ENCODE measurements at places on chromosomes 12 and 14. TPM values are rescaled to one million over a fixed set of nuclear protein-coding genes. Genes with fewer than 3 reads are reported as not detected.

- no peaks in the 10 kb centered on the region for H3K36me3 ChIP-seq
- H3K27me3 ChIP-seq = no peaks in the 10 kb centered on the region
- H3K4me3 ChIP-seq = no peak overlapping the region
- DNase-seq = no peak
These were observed 20.2 kb upstream of the P2RX7 start for GRCh38 chr12:121112496-121112895.

- no peak for DNase-seq
- no peak overlapping the region for H3K27ac ChIP-seq
These were observed 12.5 kb upstream of the SMCO3 start for GRCh38 chr12:14826491-14826890.

GRCh38 chr12:106631150-106631549 is 48.3 kb downstream of the RFX4 start:
- H3K27ac ChIP-seq = no peak overlapping the region
- H3K27me3 ChIP-seq = no peaks in the 10 kb centered on the region
- peak; percentile 16 for DNase-seq
- no peak overlapping the region for H3K4me3 ChIP-seq
- H3K4me1 ChIP-seq = no peaks in the 10 kb centered on the region

GRCh38 chr12:22919883-22920282 is 294.9 kb downstream of the ETNK1 start:
- no peak overlapping the region for H3K4me3 ChIP-seq
- no peaks in the 10 kb centered on the region for H3K27me3 ChIP-seq
- no peak overlapping the region for H3K27ac ChIP-seq
- H3K36me3 ChIP-seq = no peaks in the 10 kb centered on the region

- peak overlapping the region; percentile 81 for H3K4me3 ChIP-seq
- no peaks in the 10 kb centered on the region for H3K36me3 ChIP-seq
- H3K27me3 ChIP-seq = peaks cover 16% of the 10 kb centered on the region
These were observed 1.3 kb downstream of the SENP1 start for GRCh38 chr12:48104531-48104930.

DNA sequence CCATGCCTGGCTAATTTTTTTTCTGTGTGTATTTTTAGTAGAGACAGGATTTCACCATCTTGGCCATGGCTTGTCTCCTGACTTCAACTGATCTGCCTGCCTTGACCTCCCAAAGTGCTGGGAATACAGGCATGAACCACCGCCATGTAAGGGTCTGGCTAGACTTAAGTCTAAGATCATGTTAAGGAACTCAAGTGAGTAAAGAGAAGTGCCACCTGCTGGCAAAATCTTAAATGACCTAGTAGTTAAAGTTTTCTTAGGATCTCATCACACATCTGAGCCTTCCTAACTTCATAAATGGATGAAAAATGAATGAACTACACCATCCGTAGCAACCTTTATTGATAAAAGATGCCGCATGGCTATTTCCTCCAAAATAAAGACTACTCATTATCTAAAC is 1.7 kb upstream of the C12orf56 start:
- DNase-seq = peak; percentile 79
- no peak overlapping the region for H3K4me3 ChIP-seq
- no peak overlapping the region for H3K27ac ChIP-seq
- H3K4me1 ChIP-seq = peaks cover 3% of the 10 kb centered on the region

DNA sequence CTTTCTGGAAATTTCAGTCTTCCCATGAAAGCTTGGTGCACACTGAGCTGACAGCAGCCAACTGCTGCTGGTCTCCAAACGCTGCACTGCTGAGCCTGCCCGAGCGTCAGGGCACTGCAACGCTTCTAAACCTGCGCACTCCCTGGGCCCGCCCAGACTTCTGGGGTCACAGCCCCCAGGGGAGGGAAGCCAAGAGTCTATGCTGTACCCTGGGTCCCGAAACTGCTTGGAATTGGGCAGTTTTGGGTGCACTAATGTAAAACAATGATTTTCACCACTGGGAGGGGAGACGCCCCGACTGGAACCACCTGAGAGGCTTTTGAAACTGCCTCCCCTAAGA is 32.0 kb downstream of the CCDC92 start:
- no peaks in the 10 kb centered on the region for H3K27me3 ChIP-seq
- H3K27ac ChIP-seq = no peak overlapping the region
- H3K36me3 ChIP-seq = no peaks in the 10 kb centered on the region
- H3K4me1 ChIP-seq = no peaks in the 10 kb centered on the region
- no peak overlapping the region for H3K4me3 ChIP-seq

DNA sequence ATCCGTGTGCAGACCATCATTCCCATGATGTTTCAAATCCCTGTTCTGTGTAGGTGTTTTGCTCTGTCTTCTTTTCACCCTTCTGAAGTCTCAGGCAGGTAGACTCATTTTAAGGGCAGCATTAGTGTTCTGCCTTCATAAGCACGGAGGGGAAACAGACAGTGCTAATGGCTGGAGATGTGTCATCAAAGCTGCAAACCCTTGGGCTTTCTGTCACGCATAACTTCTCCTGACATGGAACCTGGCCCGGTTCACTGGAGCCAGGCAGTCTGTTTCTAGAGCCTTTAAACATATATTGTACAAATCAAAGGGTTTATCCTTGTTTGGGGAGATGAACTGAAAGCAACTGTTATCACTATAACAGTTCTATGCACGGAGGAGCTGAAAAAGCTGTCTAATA is 141.4 kb downstream of the TMEM132D start:
- H3K4me1 ChIP-seq = no peaks in the 10 kb centered on the region
- no peak overlapping the region for H3K27ac ChIP-seq
- H3K4me3 ChIP-seq = no peak overlapping the region
- DNase-seq = no peak
- H3K36me3 ChIP-seq = peaks cover 9% of the 10 kb centered on the region

DNA sequence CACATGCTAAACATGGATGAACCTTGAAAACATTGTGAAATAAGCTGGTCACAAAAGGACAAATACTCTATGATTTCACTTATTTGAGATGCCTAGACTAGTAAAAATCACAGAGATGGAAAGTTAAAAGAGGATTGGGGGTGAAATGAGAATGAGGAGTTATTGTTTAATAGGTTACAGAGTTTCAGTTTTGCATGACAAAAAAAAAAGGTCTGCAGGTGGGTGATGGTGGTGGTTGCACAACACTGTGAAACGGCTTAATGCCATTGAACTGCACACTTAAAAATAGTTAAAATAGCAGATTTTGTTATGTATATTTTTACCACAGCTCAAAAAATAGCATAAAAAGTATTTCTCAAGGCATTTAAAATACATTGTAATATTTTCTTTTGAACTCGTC is 151.9 kb upstream of the NRXN3 start:
- H3K27ac ChIP-seq = no peak overlapping the region
- H3K36me3 ChIP-seq = no peaks in the 10 kb centered on the region

- no peaks in the 10 kb centered on the region for H3K36me3 ChIP-seq
- no peak overlapping the region for H3K4me3 ChIP-seq
- no peak for DNase-seq
- H3K27me3 ChIP-seq = no peaks in the 10 kb centered on the region
These were observed 66.7 kb upstream of the ATP2B1 start for GRCh38 chr12:89775063-89775985.

DNA sequence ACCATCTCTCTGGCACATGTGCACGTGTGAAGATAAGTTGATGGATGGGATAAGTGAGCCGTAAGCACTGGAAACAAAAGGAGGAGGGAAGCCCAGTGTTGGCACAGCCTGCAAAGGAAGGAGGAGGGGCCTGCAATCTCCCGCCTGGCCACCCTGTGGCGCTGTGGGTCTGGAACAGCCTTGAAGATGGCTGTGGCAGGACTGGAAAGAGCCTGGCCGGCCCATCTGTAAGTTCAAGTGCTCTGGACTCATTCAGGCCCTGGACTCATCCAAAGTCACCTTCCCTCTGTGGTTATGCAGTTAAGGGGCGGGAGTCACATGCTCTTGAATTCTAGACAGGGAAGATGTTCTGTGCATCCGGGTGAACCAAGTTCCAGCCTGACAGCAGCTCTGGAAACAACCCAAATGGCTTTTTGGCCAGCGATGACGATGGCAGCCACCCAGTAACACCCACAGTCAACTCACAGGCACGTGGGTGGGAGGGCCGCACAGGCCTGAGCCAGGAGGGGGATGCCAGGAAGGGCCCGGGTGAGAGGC is 50.4 kb downstream of the CHGA start:
- H3K4me1 ChIP-seq = peaks cover 18% of the 10 kb centered on the region
- H3K4me3 ChIP-seq = no peak overlapping the region
- no peak overlapping the region for H3K27ac ChIP-seq

- H3K4me1 ChIP-seq = no peaks in the 10 kb centered on the region
- no peaks in the 10 kb centered on the region for H3K36me3 ChIP-seq
- no peak overlapping the region for H3K27ac ChIP-seq
- no peak for DNase-seq
- H3K4me3 ChIP-seq = no peak overlapping the region
These were observed 38.2 kb upstream of the INF2 start for GRCh38 chr14:104650981-104651875.

DNA sequence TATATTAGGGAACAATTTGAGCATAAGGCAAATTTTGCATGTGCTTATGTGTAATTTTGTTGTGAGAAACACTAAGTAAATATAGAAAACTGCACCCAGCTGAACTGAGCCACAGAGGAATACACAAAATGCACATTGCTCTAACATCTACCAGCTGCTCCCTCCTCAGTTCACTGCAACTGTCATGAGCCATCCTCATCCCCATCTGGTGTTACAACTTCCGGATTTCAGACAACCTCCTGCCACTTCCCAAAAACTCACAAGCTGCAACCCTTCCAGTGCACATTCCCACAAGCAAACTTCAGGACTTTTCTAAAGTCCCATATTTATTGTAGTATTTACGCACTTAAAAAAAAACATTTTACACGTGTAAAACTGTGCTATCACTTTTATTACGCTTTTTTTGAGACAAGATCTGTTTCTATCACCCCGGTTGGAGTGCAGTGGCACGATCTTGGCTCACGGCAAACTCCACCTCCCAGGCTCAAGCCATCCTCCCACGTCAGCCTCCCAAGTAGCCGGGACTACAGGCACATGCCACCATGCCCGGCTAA is 169.1 kb upstream of the TBX3 start:
- H3K36me3 ChIP-seq = no peaks in the 10 kb centered on the region
- no peak overlapping the region for H3K4me3 ChIP-seq
- no peak overlapping the region for H3K27ac ChIP-seq
- H3K4me1 ChIP-seq = no peaks in the 10 kb centered on the region
- H3K27me3 ChIP-seq = no peaks in the 10 kb centered on the region

DNA sequence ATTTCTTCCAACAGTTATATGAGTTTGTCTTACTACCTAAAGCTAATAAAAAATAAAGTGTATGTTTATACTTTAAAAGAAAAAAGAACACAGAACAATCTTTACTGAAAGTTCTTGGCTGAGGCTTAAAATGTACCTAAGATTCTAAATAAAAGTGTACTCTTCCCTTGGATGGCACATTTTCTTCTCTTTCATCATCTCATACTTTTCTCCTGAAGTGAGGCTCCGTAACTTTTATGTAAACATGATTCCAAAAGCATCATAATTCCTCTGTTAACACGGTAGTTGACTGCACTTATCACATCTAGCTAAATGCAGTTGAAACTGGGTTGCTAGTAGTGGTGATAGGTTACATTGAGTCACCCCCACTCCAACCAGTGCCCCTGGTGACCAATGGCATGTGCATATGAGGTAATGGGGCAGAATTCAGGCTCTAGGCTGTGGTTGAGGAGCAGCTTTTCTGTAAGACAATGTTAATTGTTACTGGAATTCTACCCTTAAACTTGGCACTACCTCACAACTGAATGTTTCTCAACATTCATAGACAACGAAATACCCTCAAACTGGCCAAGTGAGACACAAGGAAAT is 38.4 kb downstream of the WASHC3 start:
- no peak overlapping the region for H3K27ac ChIP-seq
- H3K27me3 ChIP-seq = no peaks in the 10 kb centered on the region

DNA sequence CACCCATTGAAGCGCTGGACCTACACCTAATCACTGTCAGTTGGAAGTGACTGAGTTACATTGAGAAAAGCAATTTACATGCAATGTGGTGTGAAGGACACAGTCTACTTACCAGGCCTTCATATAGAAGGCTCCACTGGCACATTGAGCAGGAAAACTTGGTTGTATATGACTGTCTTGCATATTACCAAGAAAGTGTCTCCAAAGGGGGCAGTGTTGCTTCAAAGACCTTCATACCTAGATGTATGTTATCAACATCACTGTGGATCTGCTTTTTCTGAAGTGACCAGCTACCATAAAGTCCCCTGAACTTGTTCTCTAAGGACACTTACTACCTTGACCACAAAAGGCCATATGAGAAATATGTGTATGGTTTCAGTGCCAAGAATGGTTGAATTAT is 64.1 kb downstream of the NELL2 start:
- DNase-seq = peak; percentile 59
- no peaks in the 10 kb centered on the region for H3K27me3 ChIP-seq
- H3K4me1 ChIP-seq = no peaks in the 10 kb centered on the region
- no peak overlapping the region for H3K27ac ChIP-seq

DNA sequence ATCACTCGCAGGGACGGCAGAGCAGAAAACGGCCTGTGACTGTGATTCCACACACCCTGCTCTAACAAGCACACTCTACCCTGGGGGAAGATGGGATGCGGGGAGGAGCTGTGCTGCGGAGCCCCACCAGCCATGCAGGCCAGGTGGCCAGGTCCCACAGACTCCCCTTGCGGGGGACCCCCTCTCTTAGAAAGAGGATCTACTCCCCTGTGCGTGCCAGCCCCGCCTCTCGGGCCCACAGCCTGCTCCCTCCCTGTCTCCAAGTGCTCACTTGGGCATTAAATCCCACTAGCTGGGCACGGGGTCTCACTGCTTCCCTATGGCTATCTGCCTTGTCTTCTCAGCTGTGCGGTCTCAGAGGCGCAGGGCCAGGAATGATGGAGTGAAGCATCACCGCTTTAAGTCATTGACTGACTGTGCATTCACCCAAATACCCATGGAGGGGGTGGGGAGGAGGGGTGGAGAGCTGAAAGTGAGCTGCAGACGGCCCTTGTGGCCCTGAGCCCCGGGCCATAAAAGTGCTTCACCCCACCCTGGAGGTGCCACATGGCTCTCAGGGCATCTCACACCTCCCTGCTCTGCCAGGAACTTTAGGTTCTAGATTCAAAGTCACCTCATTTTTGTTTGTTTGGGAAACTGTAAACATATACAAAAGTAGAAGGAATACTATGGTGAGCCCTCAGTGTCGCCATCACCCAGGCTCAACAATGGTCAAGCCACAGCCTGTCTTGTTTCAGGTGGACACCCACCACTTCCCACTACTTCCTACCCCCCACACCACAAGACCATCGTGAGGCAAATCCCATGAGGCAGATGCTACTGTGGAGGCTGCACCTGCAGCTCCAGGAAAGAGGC is 9.4 kb downstream of the STX2 start:
- no peak for DNase-seq
- H3K27ac ChIP-seq = peak overlapping the region; percentile 81
- peaks cover 30% of the 10 kb centered on the region for H3K4me1 ChIP-seq
- H3K27me3 ChIP-seq = no peaks in the 10 kb centered on the region
- H3K36me3 ChIP-seq = no peaks in the 10 kb centered on the region

- H3K27ac ChIP-seq = no peak overlapping the region
- H3K4me3 ChIP-seq = no peak overlapping the region
- no peaks in the 10 kb centered on the region for H3K36me3 ChIP-seq
- peaks cover 29% of the 10 kb centered on the region for H3K4me1 ChIP-seq
- no peaks in the 10 kb centered on the region for H3K27me3 ChIP-seq
These were observed 41.7 kb downstream of the NUAK1 start for GRCh38 chr12:106097011-106097410.

GRCh38 chr12:88272456-88272855 is 130.3 kb downstream of the TMTC3 start:
- H3K27ac ChIP-seq = no peak overlapping the region
- H3K4me1 ChIP-seq = no peaks in the 10 kb centered on the region
- H3K36me3 ChIP-seq = no peaks in the 10 kb centered on the region
- no peak for DNase-seq
- H3K27me3 ChIP-seq = no peaks in the 10 kb centered on the region

Gene E2F7
- total RNA-seq = 22.3 TPM

Gene METAP2
- 111 TPM for total RNA-seq

Gene IQSEC3
- 2.1 TPM for total RNA-seq

Gene STAC3
- 3.0 TPM for total RNA-seq

Gene CELA1
- not detected for total RNA-seq

Gene SUDS3
- 77.1 TPM for total RNA-seq

Gene OTUB2
- total RNA-seq = 4.1 TPM

Gene VAMP1
- total RNA-seq = 13.9 TPM

Gene SPIC
- total RNA-seq = not detected

Gene KRT2
- total RNA-seq = not detected
